ENCODE measurements at places on chromosomes 12 and 14.

DNA sequence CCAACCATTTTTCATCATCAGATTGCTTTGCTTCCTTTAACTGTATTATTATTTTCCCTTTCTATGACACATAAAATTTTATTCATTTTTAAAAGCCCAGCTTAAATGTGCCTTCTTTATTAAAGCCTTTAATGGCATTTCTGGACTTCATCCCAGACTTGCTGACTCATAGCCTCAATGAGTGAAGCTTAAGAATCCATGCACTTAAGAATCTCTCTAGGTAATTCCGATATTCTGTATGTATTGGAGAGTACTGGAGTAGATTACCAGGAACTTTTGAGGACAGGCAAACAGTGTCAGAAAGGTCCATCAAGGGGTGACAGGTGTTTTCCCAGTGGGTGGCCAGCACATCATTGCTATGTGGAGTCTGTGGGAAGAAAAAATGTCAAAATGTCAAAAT lies 107.9 kb downstream of the PTPRQ start:
- no peak for DNase-seq

DNA sequence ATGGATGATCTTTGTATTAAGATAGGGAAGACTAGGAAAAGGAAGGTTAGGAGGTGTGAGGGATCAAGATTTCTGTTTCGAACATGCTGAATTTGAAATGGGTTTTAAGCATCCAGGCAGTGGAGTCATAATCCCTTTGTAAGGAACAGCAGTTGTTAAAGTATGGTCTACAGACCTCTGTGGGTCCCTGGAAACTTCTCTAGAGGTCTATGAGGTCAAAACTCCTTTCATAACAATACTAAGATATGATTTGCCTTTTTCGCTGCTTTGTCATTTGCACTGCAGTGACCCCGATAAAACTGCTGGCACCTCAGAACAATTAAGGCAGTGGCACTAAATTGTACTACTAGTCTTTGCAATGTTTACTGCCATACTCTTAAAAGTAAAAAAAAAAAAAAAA lies 1.5 kb downstream of the RAD51AP1 start:
- DNase-seq = no peak

DNA sequence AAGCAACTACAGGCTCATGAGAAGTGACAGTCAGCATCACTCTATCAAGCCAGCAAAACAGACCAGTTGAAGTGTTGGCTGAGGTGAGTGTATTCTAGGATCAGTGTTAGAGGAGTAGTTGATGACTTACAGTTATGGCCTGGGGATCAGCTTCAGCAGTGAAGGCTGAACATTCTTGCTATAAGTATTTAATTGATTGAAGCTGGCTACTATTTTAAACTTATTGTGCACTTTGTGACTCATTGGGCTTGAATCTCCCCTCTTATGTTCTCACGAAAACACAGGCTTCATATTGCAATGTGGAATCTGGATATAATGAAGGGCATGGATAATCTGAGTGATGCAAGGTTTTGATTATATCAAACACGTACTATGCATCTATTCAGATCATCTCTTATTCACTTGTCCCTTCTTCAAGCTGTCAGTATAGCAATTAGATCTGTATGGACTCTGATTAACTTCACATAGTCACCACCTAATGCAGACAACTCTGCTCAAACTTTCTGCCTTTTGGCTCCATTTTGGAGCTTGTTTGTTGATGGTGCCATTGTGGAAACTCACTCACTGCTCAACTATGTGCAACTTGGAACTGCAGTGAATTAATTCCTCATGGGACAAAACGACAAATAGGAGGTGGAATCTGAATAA lies 309.2 kb downstream of the SLC16A7 start:
- DNase-seq = no peak

DNA sequence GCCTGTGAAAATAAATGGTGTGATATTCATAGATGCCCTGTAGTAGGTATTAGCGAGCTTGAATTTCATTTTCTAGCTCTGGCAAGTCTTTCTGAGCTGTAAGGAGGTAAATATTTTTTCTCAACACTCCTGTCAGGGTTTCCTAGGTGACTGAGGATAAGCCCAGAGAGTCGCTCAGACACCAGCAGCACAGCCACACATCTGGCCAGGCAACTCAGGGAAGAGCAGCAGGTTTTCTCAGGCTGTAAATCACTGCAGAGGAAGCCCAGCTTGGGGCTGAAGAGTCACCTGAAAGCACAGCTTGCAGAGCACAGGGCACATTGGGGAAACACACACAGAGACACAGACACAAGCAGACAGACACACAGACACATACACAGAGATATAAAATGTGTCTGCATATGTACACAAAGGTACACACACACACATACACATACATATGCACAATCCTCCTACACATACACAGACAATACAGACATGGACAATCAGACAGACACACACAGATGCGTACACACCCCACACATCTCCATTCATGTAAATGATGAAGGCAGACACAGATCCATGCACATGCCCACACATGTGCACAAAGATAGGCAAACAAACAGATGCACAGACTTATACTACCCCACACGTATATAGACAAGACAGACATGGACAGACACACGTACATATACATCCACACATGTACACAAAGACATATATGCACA lies 232.0 kb upstream of the TMTC1 start:
- DNase-seq = no peak

DNA sequence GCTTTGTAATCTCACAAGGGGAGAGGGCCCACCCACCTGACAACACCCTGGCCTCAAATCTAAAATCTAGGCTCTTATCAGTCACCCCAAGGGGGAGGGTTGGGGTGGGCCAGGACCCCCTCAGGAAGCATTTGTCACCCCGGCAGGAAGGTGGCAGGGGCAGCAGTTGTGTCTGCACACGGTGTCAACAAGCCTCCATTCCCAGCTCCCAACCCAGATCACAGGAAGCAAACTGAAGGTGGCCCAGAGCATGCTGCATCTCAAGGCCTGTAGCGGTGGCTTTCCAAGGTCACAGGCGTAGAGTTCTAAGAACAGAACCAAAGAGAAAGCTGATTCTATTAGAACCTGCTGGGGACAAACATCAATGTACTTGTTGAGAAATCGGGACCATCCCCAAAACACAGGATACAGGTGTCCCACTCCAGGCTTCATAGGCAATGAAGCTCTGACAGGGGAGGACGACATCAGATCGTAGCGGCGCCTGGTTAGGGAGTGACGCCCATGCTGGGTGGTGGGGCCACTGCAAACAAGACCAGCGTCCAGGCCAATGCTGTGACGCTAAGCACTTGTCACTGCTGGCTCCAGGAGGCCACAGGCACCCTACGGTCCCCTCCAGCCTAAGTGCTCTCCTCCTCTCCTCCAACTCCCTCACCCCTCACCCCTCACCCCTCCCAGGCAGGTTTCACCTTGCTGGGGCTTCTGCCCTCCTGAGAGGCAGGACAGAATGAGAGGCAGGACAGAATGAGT lies 52.9 kb downstream of the CCDC88C start:
- no peak for DNase-seq

GRCh38 chr12:118055144-118055557 lies 5.8 kb downstream of the WSB2 start:
- peak; percentile 6 for DNase-seq

DNA sequence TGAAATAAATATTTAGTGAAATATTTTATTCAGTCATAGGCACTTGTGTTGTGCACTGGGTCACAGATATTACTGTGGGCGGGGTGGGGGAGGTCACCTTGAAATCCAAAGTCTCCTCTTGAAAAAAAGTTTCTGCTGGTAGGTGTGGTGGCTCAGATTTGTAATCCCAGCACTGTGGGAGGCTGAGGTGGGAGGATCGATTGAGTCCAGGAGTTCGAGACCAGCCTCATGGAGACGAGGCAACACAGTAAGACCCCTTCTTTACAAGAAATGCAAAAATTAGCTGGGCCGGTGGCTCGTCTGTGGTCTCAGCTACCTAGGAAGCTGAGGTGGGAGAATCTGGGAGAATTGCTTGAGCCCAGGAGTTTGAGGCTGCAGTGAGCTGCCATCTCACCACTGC lies 913 bp upstream of the C2CD5 start:
- no peak for DNase-seq

- DNase-seq = no peak
These were observed 320.4 kb upstream of the DDHD1 start for GRCh38 chr14:53473480-53473879.

GRCh38 chr12:130947028-130947613 lies 6.6 kb upstream of the ADGRD1 start:
- no peak for DNase-seq

- no peak for DNase-seq
These were observed 15.4 kb upstream of the PAWR start for GRCh38 chr12:79706156-79706555.

DNA sequence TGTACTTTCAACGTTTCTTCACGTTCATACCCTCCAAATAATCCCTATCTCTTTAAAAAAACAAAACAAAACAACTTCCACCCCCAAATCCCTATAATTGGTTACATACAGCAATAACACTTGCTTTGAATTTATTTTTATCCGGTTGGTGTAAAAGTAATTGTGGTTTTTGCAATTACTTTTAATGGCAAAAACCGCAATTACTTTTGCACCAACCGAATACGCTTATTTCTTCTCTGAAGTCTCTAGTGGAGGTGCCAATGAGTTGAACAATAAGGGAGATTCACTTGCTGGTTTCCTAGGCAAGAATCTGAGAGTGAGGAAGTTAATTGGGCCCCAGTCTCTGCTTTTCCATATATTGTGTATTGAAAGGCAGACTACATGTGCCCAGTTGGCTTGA lies 133.3 kb downstream of the DACT1 start:
- DNase-seq = no peak

GRCh38 chr14:104400355-104400754 lies 179.2 kb upstream of the C14orf180 start:
- DNase-seq = no peak

- no peak for DNase-seq
These were observed 18.7 kb upstream of the AP4S1 start for GRCh38 chr14:31006703-31007102.

GRCh38 chr12:13799574-13799973 lies 181.8 kb downstream of the GRIN2B start:
- no peak for DNase-seq

DNA sequence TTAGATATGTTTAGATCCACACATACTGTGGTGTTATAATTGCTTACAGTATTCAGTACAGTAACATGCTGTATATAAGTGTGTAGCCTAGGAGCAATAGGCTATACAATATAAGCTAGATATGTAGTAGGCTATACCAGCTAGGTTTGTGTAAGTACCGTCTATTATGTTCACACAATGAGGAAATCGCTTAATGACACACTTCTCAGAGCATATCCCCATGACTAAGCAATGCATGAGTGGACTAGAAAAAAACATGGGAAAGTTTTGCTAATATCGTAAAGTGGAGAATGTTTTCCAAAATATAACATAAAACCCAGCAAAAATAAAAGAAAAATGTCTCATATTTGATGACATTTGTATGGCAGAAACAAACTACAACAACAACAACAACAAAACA lies 27.3 kb downstream of the AKAP3 start:
- no peak for DNase-seq

DNA sequence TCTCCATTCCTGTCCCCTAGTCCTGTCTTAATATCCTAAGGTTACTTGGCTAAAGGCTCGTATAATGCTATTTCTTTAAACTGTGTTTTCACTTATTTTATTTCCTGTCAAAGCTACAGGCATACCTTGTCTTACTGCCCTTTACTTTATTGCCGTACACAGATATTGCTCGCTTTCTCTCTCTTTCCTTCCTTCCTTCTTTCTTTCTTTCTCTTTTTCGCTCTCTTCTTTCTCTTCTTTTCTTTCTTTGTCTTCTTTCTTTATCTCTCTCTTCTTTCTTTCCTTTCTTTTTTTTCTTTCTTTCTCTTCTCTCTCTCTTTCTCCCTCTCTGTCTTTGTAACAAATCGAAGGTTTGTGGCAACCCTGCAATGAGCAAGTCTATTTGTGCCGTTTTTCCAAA lies 123.9 kb upstream of the ARHGAP5 start:
- DNase-seq = no peak

- no peak for DNase-seq
These were observed 103.2 kb upstream of the VRK1 start for GRCh38 chr14:96693987-96694386.

GRCh38 chr14:98069712-98070171 lies 1202.3 kb downstream of the BCL11B start:
- no peak for DNase-seq

- no peak for DNase-seq
These were observed 42.7 kb upstream of the DCN start for GRCh38 chr12:91225316-91225715.

GRCh38 chr12:109521831-109522230 lies 44.4 kb downstream of the UBE3B start:
- DNase-seq = no peak

DNA sequence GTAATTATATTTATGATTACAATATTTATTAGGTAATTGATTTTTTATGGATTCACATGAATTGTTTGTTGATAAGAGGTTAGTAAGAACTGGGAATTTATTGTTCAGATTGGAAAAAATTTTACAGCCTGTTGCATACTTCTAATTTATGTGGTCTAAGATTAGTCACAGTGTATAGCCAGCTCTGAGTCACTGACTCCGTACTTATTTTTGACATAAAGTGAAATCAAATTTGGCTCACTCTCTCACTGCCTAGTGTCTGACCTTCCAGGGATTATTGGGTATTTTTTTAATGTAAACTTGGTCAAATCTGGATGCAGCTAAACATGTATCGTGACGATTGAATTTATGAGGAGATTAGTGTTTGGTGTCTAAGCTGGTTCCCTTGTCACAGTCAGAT lies 109.3 kb downstream of the PTPRQ start:
- no peak for DNase-seq

DNA sequence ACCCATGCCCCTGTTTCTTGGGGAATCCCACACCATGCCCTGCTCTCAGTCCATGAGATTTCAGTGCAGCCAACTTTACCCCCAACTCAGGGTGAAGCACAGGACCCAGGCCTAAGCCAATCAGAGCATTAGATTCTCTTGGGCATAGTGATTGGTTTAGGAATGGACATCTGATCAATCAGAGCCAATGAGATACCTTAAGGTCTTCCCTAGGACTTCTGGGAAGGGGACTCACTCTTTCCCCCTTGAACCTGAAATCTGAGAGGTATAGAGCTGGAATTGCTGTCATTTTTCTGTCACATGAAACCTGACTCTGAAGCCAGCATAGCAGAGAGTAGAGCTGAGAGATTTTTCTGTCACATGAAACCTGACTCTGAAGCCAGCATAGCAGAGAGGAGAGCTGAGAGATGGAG lies 127.1 kb downstream of the ZFP36L1 start:
- no peak for DNase-seq

- DNase-seq = no peak
These were observed 16.1 kb upstream of the KRT80 start for GRCh38 chr12:52207895-52208294.

- DNase-seq = no peak
These were observed 14.1 kb upstream of the TMEM119 start for GRCh38 chr12:108611884-108612415.
